ENCODE measurements at places on chromosomes 1 and 21. TPM values are rescaled to one million over a fixed set of nuclear protein-coding genes. Genes with fewer than 3 reads are reported as not detected.

ADCY10 gene
- polyA plus RNA-seq, result not detected

DNAJC6 gene
- 2.1 TPM for polyA plus RNA-seq

SYDE2 gene
- polyA plus RNA-seq, result not detected

HTR6 gene
- polyA plus RNA-seq, result not detected

PTPRU gene
- polyA plus RNA-seq, result 7.9 TPM

TMEM125 gene
- not detected for polyA plus RNA-seq

LAMB3 gene
- polyA plus RNA-seq, result 0.41 TPM

LAX1 gene
- 0.36 TPM for polyA plus RNA-seq

RGS7 gene
- not detected for polyA plus RNA-seq

ZNF593 gene
- polyA plus RNA-seq, result 16.2 TPM

LGR6 gene
- polyA plus RNA-seq, result 0.20 TPM

Data from muscle of arm (tissue), 14 donors.